ENCODE measurements at places on chromosomes 1 and 21. TPM values are rescaled to one million over a fixed set of nuclear protein-coding genes. Genes with fewer than 3 reads are reported as not detected.

DNA sequence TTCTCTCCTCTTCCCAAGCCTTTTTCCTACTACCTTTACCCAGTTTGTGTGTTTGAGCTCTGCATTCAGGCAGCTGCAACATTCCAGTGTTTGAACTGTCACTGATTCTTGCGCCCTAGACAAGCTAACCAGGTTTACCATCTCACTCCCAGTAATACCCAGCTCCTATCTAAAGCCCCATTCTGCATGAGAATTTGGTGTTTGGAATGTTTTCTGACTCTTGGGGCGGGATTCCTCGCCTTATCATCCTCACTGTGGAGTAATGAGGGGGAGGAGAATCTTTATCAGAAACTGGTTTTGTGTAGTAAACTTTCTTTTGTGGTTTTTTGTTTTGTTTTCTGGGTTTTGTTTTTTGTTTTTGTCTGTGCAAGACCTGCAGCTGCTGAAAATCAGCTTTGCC, 36.5 kb downstream of the NCF2 start:
- DNase-seq = no peak

- peak; percentile 26 for DNase-seq
Observed at GRCh38 chr1:226121587-226122400, 59.3 kb downstream of the H3-3A start.

DNA sequence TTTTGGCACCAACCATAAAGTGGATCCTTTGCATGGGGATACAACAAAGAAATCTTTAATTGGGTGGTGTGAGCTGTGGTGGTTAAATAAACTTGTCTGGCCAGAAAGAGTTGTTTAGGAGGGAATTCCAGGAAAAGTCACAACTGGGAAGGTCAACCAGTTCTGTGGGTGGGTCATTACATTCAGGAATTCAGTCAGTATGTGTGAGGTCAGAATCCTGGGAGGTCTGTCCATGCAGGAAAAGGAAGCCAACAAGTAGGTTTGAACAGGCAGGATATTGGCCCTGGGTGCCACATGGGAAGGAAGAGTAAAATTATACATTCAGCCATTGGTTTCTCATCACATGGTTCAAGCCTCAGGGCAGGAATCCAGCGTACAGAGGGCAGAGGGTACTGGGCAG, 162.3 kb upstream of the ADAMTS5 start:
- no peak for DNase-seq

- DNase-seq = peak; percentile 65
Observed at GRCh38 chr1:157157501-157158190, 19.5 kb upstream of the ETV3 start.

- no peak for DNase-seq
Observed at GRCh38 chr1:239274242-239274830, 112.0 kb upstream of the CHRM3 start.

GRCh38 chr1:199161766-199162303, 523.0 kb downstream of the PTPRC start:
- DNase-seq = no peak

GRCh38 chr1:99548943-99549605, 96.8 kb upstream of the PALMD start:
- DNase-seq = peak; percentile 41

- DNase-seq = no peak
Observed at GRCh38 chr1:233158322-233158721, 137.2 kb downstream of the PCNX2 start.

DNA sequence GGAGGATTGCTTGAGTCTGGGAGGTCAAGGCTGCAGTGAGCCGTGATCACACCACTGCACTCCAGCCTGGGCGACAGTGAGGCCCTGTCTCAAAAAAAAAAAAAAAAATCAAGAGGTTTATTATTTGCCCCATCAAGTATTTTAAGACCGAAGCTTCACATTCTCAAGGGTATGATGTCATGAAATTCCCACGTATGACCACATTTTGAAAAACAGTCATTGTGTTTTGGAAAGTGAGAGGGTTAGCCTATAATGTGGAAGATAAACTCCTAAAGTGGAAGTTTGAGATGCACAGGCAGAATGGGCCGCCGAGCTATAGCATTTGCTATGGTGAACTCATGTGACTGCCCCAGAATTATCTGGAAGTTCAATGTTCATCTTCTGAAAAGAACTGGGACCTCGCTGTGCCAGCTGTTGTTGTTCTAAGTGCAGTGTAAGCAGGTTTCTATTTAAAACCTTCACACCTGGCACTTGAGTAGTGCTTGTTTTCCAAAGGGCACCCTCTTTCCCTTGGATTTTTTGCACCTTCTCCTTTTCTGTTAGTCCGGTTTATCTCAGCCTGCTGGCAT, 96.9 kb upstream of the SLC25A33 start:
- DNase-seq = peak; percentile 74

- DNase-seq = no peak
Observed at GRCh38 chr1:107789817-107790524, 175.0 kb downstream of the VAV3 start.

- DNase-seq = no peak
Observed at GRCh38 chr1:205522692-205523091, 18.2 kb downstream of the CDK18 start.

DNA sequence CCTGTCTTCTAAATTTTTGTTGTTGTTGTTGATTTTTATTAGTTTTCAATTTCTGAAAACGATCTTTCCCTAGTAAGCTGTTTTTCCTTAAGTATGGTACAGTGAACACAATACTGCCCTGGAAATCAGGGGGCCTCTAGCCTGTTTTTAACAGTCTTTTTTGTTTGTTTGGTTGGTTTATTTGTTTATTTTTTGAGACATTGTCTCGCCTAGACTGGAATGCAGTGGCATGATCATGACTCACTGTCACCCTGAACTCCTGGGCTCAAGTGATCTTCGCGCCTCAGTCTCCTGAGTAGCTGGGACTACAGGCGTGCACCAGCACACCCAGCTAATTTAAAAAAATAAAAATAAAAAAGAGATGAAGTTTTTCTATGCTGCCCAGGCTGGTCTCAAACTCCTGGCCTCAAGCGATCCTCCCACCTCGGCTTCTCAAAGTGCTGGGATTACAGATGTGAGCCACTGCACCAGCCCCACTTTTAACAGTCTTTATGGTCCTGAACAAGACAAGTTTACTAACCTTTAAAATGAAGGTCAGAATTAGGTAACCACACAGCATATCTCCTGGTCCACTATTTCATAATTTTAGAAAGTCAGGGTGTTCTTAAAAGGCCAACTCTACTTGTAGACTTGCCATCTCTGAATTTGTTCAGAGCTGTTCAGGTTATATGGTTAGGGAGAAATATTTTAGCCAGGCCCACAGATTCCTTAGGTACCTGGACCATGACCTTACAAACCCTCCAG, 35.4 kb downstream of the TBCE start:
- DNase-seq = no peak

GRCh38 chr1:241617426-241617825, 22.7 kb downstream of the CHML start:
- DNase-seq = no peak

DNA sequence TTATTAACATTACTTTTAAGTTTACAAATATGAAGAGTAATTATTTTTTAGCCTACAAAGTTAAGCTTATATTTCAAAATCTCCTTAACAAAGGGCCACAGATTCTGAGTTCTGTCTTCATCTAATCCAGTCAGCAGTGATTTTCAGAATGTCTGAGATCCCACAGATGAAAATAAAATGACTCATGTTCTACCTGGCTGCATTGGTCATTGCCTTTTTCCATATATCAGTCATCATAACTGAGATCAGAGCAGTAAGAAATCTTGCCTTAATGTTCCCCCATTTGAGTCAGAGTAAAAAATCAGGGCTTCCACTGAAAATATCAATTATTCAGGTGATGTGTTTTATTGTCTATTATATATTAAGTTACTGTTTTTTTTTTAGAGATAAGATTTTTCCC, 416.1 kb downstream of the MRPL39 start:
- no peak for DNase-seq

- DNase-seq = no peak
Observed at GRCh38 chr1:231605149-231606100, 21.2 kb upstream of the DISC1 start.

GRCh38 chr1:174963529-174964125, 36.1 kb upstream of the CACYBP start:
- DNase-seq = no peak

DNA sequence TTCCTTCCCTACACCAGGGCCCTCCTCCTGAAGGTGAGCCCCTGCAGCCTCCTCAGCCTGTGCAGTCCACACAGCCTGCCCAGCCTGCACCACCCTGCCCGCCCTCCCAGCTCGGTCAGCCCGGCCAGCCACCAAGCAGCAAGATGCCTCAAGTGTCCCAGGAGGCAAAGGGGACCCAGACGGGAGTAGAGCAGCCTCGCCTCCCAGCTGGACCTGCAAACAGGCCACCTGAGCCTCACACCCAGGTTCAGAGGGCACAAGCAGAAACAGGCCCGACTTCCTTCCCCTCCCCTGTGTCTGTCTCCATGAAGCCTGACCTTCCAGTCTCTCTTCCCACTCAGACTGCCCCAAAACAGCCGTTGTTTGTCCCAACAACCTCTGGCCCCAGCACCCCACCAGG, 38.8 kb downstream of the ZBTB17 start:
- DNase-seq = no peak

DNA sequence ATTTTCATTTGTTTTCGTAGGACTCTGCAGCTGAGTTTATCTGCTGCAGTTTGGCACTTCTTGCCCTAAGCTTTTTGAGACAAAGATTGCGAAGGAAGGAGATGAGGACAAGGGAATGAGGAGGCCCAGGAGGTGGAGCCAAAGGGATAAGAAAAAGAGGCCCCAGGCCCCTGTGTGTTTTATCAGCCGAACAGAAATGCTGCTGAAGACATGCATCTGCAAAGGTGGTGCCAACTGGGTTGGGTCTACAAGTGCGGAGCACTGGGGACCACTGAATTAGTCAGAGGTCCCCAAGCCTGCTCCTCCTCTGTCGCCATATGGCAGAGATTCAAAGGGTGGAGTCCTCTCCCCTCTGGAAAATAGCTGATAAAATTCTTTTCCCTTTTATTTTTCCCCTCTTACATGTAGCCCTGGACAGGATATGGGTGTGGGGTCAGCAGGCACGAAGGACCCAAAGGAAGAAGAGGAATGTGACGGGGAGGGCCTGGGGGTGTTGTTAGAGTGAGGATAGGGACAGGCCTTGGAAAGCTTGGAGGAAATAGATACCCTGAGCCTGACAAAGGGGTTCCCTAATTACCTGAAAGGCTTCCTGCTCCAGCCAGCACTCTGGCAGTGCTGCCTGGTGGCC, 2.7 kb downstream of the CD34 start:
- DNase-seq = no peak

GRCh38 chr1:160795951-160796383, at the start of gene LY9:
Gene LY9, plus strand, starts transcription at chr1:160796174. Its CDS starts 14 bp downstream, at chr1:160796188.
- no peak for DNase-seq

DNA sequence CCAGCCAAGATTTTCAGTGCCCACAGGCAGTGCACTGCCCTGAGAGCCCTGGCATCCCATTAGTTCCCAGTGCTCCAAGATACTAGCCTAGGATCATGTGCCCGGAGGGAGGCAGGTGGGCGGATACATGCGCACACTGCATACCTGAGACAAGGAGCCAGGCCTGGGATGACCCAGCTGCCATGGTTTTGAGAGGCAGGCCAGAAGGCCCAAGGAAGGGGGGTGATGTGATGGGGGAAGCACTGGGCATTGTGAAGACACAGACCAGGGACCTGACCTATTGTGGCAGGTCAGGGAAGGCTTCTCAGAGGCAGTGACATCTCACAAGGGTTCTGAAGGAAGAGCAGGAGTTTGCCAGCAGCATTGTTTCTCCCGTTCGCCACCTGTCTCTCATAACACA, 3.6 kb downstream of the ZC3H12A start:
- no peak for DNase-seq

DNA sequence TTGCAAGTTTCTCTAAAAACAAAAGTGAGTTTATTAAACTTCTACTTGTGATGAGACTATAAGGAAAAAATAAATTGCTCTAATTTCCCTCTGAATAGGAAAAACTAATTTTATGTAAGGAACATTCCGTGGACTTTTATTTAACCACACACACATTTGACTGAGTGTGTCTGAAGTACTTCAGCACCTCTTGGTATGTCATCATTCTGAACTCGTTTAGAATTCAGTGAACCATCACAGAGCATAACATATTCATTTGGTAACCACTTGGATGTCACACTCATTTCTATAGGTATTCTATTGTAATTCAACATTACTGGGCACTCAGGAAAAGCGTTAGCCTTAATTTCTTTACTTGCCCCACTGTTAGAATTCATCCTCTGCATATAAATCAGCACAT, 79.1 kb downstream of the RGS21 start:
- no peak for DNase-seq

GRCh38 chr1:29105822-29106221, 17.9 kb downstream of the TMEM200B start:
- peak; percentile 15 for DNase-seq

- DNase-seq = no peak
Observed at GRCh38 chr21:17667256-17667655, 54.6 kb upstream of the BTG3 start.

GRCh38 chr1:100261686-100262085, 4.3 kb upstream of the RTCA start:
- no peak for DNase-seq

GRCh38 chr1:213443415-213443814, 392.4 kb downstream of the RPS6KC1 start:
- DNase-seq = no peak

- DNase-seq = no peak
Observed at GRCh38 chr1:12001996-12002493, 17.3 kb upstream of the MIIP start.

GRCh38 chr1:40664791-40665190, 691 bp downstream of the RIMS3 start:
- no peak for DNase-seq

- DNase-seq = peak; percentile 64
Observed at GRCh38 chr1:152185544-152186391, 26.7 kb upstream of the RPTN start.

DNA sequence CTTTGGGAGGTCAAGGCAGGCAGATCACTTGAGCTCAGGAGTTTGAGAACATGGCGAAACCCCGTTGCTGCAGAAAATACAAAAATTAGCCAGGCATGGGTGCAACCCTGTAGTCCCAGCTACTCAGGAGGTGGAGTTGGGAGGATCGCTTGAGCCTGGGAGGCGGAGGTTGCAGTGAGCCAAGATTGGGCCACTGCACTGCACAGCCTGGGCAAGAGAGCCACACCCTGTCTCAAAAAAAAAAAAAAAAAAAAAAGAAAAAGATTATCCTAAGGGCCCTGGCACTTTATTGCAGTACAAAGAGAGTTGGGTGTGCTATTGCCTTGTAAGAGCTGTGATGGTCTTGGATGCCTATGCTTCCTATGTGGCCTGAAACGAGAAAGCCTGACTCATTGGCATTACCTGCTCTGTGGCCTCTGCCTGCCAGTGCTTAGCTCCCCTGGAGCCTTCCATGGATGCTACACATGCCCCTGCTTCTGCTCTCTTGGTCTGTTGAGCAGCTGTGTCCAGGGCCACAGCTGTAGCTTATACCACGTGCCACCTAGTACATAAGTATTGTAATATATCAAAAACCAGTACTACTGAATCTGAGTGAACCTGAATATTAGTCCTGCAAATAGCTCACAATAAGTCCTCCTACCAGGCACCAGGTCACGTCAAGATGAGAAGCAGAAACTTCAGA, 45.8 kb downstream of the DNAJC6 start:
- DNase-seq = no peak

- no peak for DNase-seq
Observed at GRCh38 chr21:8991088-8991907, 1530.1 kb upstream of the TPTE start.

HSD3B1 gene
- total RNA-seq = not detected

KRTAP13-2 gene
- not detected for total RNA-seq

GJA8 gene
- total RNA-seq = not detected

RGL1 gene
- total RNA-seq = 7.5 TPM

TAS1R1 gene
- not detected for total RNA-seq

UBXN10 gene
- not detected for total RNA-seq

SH3BGR gene
- 1.6 TPM for total RNA-seq

UBE2Q1 gene
- 25.3 TPM for total RNA-seq

OR6P1 gene
- total RNA-seq = not detected

HSD11B1 gene
- total RNA-seq = 0.28 TPM

Measured in IMR-90 (cell line).